Dermis microvascular lymphatic vessel endothelial cell (primary cell): ENCODE measurements at places on chromosomes 6 and 20.

DNA sequence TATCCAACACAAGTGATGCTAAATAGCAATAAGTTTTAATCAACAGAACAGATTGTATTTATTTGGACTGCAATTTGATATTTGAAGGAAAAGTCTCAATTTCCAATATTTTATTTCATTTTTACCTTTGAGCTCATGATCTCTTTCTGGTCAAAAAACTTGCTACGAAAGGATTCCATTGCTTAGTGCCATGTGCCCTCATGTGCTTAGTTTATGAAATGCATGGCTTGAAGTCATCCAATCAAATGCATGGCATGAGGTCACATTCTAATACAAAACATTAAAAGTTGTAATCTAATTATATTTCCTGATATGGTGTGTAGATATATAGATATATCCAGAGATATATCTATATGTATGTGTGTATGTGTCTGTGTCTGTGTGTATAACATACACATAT lies 321.2 kb upstream of the ADGRB3 start:
- no peak for DNase-seq

DNA sequence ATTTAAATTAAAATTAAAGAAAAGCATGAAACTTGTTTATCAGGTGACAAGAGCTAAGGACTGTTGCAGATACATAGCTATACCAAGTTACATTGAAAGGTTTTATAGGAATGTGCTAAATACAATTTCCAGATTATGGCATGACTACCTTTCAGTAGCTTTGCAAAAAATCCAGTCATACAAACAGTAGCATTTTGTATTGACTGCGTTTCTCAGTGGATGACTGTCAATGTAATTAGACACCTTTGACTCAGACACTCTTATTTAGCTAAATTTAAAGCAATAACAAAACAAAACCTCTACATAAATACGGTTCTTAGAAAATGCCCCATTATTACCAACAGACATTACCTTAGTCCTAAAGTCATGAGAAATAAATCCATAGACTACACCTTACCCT lies 275.8 kb upstream of the RUNX2 start:
- no peak for DNase-seq

- DNase-seq = no peak
These were observed 218.7 kb upstream of the FUT9 start for GRCh38 chr6:95797054-95797453.

DNA sequence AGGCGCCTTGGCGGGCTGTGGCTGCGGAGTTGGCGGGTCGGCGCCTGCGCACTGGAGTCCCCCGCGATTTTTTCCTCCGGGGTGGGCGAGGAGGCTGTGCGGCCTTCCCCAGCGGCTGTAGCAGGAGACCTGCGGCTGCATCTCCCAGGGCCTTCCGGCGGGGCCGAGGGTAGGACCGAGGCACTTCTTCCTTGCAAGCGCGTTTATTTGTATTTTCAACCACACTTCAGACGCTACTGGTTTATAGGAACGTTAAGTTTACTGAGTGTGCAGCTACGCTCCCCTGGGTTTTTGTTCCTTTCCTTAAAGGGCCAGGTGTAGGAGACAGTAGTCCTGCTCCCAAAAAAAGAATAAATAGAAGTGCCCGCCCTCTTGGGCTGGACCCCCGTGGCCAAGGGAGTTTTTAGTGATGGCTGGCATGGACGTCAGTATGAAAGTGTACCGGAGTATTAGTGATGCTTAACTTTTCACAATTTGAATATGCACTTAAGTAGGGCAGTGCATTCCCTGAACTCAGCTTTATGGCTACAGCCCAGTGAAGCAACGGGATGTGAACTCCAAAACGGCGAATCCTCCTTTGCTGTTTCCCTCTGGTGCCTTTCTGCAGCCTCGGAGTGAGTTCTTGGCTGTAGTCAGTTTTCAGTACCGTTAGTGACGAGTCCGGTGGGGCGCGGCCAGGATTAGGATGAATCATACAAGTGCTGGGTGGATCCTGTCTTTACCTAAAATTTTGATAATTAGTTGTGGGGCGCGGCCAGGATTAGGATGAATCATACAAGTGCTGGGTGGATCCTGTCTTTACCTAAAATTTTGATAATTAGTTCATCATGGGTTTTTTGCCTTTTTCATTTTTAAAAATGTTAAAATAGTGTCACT lies 1.0 kb upstream of the FBXO5 start:
- DNase-seq = peak; percentile 80

DNA sequence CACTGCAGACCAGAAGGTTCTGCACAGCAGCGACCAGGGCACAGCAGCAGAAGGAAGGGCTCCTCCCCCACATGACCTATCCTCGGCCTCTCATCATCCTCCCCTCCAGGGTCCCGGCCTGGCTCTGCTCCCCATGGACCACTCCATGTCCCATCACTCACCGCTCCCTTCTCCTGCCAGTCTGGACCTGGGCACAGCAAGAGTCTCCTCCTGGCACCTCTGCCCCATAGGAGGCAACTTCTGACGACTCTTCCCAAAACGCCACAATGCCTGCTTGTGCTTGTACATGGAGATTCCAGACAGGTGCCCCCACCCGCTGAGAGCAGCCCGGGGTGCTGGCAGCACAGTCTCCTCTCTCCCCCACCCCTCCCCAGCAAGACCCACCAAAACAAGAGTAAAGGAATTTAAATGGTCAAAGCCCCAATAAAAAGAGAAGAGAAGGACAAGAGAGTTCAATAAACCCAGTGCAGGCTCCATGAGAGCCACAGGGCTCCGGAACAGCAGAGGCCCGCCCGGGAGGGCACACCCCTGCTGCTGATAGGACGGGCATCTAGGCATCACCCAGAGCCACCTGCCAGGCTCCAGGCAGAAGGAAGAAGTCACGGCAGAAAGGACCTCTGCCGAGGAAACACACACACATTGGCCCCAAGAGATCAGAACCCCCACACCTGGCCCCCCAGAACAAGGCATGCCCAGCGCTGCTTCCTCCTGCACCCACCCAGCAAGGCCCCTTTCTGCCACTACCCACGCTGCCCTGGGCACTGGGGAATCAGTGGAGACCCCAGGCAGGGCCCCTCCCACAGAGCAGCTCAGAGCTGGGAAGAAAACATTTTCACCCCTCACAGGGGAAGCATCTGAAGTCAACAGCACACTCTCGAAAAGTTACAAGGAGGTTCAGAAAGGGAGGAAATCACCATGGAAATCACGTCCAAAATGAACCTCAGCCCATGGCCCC lies 15.2 kb downstream of the TAF4 start:
- DNase-seq = no peak

DNA sequence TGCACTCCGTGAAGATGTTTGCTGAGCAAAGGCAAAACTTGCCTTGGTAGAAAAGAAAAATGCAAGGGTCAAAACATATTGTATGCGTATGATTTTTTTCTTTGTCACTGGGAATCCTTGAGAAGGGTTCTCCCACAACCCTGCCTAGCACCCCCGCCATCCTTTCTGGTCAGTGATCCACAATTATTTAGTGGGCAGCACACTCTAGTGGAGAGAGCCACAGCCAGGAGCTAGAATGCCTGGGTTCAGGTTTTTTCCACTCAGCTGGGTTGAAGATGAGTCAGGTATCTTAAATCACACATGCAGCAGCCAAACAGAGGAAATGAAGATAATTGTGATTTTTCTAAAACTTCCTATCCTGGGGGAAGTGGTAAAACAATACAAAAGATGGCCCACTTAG lies 243.1 kb downstream of the PKHD1 start:
- DNase-seq = no peak

DNA sequence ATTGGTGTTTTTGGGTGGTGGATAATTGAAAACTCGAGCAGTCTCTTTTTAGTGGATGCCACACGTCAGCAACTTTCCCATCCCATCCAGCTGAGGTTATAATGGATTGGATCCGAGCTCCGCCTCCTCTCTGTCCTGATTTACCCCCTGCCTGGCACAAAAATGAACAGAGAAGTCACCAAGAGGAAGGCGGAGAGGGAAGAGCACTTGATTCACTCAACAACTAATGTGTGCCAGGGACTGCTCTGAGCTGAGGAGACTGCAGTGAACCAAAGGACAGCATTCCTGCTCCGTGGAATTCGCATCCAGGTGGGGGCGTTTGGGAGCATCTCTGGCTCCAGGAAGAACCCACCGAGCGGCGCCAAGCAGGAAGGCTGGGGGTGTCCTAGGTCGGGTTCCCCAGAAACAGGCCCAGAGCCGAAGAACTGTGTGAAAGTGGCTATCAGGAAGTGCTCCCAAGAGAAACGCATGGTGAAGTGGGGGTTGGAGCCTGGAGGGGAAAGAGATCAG lies 95.8 kb upstream of the NAA20 start:
- no peak for DNase-seq

DNA sequence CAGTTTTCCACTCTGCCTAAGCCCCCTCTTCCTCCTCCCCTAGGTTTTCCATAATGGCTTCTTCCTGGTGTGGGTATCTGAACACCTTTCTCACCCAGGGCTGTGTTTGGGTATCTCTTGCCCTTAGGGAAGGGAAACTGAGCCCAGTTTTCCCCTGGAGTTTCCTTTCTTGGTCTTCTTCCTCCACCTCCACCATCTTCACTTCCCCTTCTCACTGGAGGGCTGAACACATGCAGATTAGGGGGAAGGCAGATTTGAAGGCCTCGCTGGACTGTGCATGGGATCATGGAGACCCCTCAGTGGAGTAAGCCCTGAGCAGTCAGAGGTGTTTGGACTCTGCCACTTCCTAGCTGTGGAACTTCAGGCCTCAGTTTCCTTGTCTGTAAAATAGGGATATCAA lies 27.8 kb downstream of the FOXP4 start:
- DNase-seq = no peak

DNA sequence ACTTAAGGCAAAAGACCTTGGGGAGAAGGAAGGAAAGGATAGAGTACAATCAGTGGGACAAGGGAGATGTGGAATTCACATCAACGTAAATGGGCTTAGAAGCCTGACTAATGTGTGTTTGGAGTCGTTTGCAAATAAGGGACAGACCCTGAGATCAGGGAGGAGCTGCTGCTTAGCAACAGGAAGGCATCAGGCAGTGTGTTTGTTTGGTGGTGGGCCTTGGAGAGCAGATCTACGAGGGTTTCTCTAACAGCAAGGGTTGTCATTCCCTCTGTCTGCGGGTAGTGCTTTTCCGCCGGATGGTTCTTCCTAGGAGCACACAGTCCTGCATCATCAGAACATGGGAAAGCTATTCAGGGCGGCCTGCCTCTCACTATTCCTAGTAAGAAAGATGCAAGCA lies 40.4 kb downstream of the C6orf118 start:
- DNase-seq = no peak

GRCh38 chr20:47785311-47785853 lies at the start of gene SULF2:
TSS of gene SULF2 (minus strand) at chr20:47785481. CDS start at chr20:47757363, 28,118 bp downstream.
- DNase-seq = no peak
